ENCODE measurements at places on chromosomes 2 and 18. TPM values are rescaled to one million over a fixed set of nuclear protein-coding genes. Genes with fewer than 3 reads are reported as not detected.

- peaks cover 14% of the 10 kb centered on the region for H3K36me3 ChIP-seq
- no peak for DNase-seq
- no peak overlapping the region for H3K4me3 ChIP-seq
- peaks cover 56% of the 10 kb centered on the region for H3K4me1 ChIP-seq
Measured at GRCh38 chr2:85264471-85264870, 63.3 kb downstream of the TGOLN2 start.

DNA sequence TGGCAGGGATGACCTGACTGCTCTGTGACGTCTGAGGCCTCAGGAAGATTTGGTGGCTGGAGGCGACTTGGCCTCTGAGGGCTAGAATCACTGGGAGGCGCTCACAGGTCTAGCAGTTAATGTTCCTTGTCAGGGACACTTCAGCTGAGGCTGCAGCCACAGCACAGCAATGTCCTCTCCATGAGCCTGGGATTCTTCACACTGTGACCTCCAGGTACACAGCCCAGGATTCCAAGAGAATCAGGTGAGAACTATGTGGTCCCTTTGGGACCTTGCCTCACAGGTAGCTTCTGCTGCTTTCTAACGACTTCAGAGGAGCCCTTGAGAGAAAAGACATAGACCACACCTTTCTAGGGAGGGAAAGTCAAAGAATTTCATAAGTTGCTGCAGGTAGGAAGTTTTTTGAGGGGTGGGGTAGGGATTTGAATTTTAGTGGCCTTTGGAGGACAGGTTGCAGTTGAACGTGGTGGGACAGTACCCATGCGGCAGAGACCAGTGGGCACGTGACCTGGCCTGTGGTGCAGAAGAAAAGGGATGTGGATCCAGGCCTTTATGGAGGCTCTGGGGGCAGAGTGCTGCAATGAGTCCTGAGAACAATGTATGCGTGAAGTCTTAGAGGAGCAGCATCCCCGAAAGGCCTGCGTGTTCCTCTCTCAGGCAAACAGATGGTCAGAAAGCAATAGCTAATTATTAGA lies 86.2 kb downstream of the LYPD1 start:
- H3K4me1 ChIP-seq, result no peaks in the 10 kb centered on the region
- H3K27me3 ChIP-seq, result peaks cover 5% of the 10 kb centered on the region
- no peak for DNase-seq
- no peaks in the 10 kb centered on the region for H3K36me3 ChIP-seq
- H3K4me3 ChIP-seq, result no peak overlapping the region
- no peak overlapping the region for H3K27ac ChIP-seq

Gene EDAR
- 0.69 TPM for total RNA-seq

DNA sequence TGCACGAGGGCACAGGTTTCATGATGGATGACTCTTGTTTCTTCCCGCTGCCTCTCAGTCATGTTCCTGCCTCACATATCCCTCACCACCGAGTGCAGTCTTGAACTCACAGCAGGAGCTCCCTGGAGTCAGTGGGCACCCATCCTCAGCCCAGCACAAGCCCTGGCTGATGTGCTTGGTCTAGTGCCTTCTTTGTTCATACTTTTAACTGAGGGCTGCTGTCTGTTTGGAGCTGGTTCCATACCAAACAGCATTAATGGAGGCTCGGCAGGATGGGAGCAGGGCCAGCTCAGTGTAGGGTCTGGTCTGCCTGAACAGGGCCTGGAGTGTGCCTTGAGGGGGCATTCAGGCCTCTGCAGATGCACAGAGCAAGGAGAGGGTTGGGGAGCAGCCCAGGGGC lies 54.5 kb upstream of the GLI2 start:
- H3K4me1 ChIP-seq, result no peaks in the 10 kb centered on the region
- peaks cover 58% of the 10 kb centered on the region for H3K27me3 ChIP-seq
- no peak for DNase-seq
- H3K4me3 ChIP-seq, result no peak overlapping the region

Gene CTAGE1
- total RNA-seq, result not detected

GRCh38 chr2:172955587-172955986 lies 120.1 kb upstream of the MAP3K20 start:
- H3K27me3 ChIP-seq, result no peaks in the 10 kb centered on the region
- peaks cover 12% of the 10 kb centered on the region for H3K4me1 ChIP-seq
- DNase-seq, result no peak
- no peak overlapping the region for H3K27ac ChIP-seq

Gene TOGARAM2
- 0.98 TPM for total RNA-seq

- H3K4me3 ChIP-seq, result no peak overlapping the region
- DNase-seq, result no peak
- peaks cover 21% of the 10 kb centered on the region for H3K36me3 ChIP-seq
- no peak overlapping the region for H3K27ac ChIP-seq
Measured at GRCh38 chr2:43927442-43927841, 68.3 kb downstream of the LRPPRC start.

DNA sequence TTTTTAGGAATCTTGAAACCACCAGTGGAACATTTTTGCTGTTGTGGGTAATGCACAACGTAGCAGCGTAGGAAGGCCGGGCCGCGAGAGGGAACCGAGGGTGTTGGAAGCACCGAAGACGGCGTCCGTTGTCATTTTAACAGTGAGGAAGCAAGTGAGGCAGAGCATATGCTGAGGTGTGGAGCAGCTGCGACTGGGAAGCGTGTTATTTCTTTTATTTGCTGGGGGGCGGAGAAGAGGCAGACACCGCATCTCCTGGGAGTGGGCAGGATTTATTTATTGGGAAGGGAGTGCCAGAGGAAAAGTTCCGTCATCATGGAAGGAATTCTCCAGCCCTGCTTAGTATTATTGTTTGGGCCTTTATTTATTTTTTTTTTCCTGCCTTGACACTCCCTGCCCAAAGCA lies 232.8 kb downstream of the KLHL29 start:
- H3K36me3 ChIP-seq, result no peaks in the 10 kb centered on the region
- H3K4me1 ChIP-seq, result peaks cover 1% of the 10 kb centered on the region
- no peak overlapping the region for H3K27ac ChIP-seq
- H3K27me3 ChIP-seq, result peaks cover 16% of the 10 kb centered on the region
- no peak overlapping the region for H3K4me3 ChIP-seq

- H3K36me3 ChIP-seq, result peaks cover 18% of the 10 kb centered on the region
- H3K27ac ChIP-seq, result no peak overlapping the region
- H3K4me3 ChIP-seq, result peak overlapping the region; percentile 80
Measured at GRCh38 chr2:26786207-26787028, 562 bp downstream of the CENPA start.

Gene INO80D
- 26.3 TPM for total RNA-seq

GRCh38 chr2:127680706-127681287 lies 5.5 kb upstream of the LIMS2 start:
- peaks cover 4% of the 10 kb centered on the region for H3K4me1 ChIP-seq
- peaks cover 54% of the 10 kb centered on the region for H3K27me3 ChIP-seq
- no peak overlapping the region for H3K4me3 ChIP-seq

DNA sequence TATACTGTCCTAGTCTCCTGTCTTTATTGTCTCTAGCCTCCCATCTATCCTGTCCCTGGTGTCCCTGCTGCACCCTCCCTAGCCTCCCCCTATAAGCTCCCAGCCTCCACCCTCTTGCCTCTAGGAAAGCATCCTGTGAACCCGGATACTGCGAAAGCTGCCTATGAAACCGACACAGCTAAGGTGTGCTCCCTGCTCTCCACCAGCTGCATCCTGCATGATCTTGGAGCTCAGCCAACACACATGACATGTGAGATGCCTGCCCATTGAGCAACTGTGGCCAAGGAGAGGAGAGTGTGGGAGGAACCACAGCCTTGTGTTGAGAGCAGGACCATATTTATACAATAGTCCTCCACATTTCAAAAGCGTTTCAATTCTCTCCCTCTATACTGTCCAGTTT lies 187.1 kb downstream of the ZBTB7C start:
- no peaks in the 10 kb centered on the region for H3K36me3 ChIP-seq
- H3K27me3 ChIP-seq, result no peaks in the 10 kb centered on the region
- peaks cover 3% of the 10 kb centered on the region for H3K4me1 ChIP-seq

DNA sequence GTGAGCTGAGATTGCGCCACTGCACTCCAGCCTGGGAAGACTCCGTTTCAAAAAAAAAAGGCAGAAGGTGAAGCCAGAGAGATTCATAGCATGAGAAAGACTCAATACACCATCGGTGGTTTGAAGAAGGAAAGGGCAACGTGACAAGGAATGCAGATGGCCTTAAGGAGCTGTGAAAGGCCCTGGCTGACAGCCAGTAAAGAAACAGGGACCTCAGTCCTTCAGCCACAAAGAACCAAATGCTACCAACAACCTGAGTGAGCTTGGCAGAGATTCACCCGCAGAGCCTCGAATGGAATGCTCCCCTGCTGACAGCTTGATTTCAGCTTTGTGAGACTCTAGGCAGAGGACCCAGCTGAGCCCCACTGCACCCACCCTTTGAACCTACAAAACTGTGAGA lies 154.9 kb upstream of the NDUFV2 start:
- peaks cover 3% of the 10 kb centered on the region for H3K36me3 ChIP-seq
- no peaks in the 10 kb centered on the region for H3K27me3 ChIP-seq
- H3K4me1 ChIP-seq, result peaks cover 9% of the 10 kb centered on the region
- no peak overlapping the region for H3K4me3 ChIP-seq
- H3K27ac ChIP-seq, result no peak overlapping the region

DNA sequence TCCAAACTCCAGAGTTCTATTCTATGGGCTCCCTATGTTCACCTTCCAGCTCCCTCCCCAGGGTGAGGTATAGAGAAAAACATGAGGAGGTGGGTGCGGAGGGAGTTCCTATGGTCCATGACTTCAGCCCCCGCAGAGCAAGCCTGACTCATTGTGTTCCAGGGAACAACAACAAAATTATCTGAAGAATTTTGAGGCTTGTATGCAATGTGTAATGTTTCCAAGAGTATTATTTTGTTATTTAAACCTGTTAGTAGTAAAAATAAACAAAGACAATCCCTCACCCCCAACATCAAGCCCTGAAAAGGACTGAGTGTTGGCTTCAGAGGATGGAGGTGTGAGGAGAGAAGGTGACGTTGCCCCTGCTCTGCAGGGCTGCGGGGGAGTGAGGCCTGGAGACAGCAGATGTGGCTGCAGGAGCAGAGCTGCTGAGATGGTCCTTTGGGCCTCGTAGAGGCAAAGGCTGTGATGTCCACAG lies 29.0 kb downstream of the LAMA3 start:
- H3K4me1 ChIP-seq, result peaks cover 13% of the 10 kb centered on the region
- no peak overlapping the region for H3K4me3 ChIP-seq
- no peak overlapping the region for H3K27ac ChIP-seq

- peaks cover 6% of the 10 kb centered on the region for H3K4me1 ChIP-seq
- no peak overlapping the region for H3K27ac ChIP-seq
- H3K4me3 ChIP-seq, result no peak overlapping the region
Measured at GRCh38 chr2:3981446-3981987, 278.1 kb downstream of the DCDC2C start.

GRCh38 chr2:44598330-44599119 lies 236.8 kb downstream of the CAMKMT start:
- H3K27ac ChIP-seq, result no peak overlapping the region

DNA sequence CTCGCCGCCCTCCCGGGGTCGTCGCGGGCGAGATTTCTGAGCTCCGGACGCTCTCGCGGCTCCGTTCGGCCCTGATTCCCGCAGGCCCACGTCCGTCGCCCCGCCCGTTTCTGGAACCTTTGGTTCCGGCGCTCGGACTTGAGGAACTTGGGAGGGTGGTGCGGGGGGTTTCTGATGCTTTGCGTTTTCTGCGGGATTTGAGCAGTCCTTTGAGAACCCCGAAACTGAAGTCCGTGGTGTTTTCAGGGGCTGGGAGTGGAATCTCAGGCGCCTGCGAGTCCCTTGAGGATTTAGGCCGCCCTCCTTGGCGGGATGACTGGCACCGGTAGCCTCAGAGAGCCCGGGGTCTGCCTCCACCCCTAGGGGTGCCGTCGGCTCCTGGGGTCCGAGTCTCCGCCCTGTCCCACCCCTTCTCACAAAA lies 336 bp downstream of the THNSL2 start:
- H3K36me3 ChIP-seq, result peaks cover 3% of the 10 kb centered on the region
- H3K4me1 ChIP-seq, result no peaks in the 10 kb centered on the region
- peak overlapping the region; percentile 95 for H3K27ac ChIP-seq
- no peak for DNase-seq
- H3K4me3 ChIP-seq, result peak overlapping the region; percentile 81

DNA sequence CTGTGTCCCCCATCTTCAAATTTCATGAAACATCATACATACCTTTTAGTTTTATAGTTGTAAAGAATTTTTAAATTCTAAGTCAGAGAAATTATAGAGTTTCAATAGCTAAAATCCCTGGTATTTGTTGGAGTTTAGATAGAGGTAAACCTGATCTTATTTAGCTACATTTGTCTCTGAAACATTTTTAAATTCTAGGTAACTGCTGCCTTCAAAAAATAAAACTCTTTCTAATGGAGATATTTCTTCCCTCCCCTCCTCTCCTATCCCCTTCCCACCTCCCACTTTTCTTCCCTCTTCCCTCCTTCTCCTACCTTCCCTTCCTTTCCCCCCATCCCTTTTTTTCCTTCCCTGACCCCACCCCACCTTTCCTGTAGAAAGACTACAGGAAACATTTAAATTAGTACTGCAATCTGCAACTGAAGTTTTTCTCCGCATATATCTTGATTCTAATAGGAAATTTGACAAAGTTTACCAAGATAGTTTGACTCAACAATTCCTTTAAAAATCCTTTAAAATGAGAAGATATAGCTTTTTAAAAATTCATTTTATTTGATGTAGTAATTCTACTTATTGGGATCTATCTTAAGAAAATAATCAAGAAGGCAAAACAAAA lies 4.1 kb downstream of the TACR1 start:
- H3K4me3 ChIP-seq, result no peak overlapping the region
- no peak for DNase-seq
- H3K4me1 ChIP-seq, result peaks cover 8% of the 10 kb centered on the region
- H3K27ac ChIP-seq, result no peak overlapping the region

DNA sequence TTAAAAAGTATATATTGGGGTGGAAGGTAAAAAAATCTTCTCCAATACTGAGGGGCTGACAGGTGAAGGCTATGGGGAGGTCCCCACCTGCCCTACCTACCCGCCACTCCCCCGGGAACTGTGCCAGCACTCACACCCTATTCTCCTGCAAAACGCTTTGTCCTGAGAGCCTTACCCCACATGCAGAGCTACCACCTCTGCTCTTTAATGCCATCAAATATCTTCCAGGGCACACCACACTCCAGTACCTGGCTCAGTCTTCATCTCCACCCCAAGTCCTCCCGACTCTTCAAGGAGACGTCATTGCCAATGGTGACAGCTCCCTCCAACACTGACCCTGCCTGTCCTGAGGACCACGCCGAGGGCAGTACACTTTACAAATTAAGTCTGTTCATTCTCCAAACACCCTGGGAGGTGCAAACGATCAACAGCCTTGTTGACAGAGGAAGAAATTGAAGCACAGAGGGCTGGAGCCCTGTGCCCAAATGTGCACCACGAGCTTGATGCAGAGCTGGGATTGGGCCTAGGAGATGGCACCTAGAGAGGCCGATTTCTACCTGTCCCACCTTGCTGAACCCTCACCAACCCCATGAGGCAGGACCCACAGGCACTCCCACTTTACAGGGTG lies 6.0 kb upstream of the GPR55 start:
- H3K27me3 ChIP-seq, result peaks cover 5% of the 10 kb centered on the region
- DNase-seq, result no peak
- H3K27ac ChIP-seq, result peak overlapping the region; percentile 3
- H3K36me3 ChIP-seq, result no peaks in the 10 kb centered on the region
- no peak overlapping the region for H3K4me3 ChIP-seq

Gene PROC
- 25.3 TPM for total RNA-seq

DNA sequence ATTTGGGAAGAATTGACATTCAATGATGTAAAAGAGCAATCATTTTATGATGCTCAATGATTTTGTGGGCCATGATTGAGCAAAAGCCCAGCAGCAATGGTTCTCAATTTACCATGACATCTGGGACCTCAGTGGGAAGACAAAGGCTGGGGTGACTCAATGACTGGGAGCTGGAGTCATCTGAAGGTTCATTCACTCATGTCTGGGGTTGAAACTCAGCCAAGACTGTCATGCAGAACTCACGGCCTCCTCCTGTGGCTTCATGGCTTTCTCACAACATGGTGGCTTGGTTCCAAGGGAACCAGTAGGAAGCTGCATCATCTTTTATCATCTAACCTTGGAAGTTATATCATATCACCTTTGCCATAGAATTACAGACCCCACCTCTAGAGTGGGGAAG lies 45.1 kb upstream of the CD226 start:
- H3K27me3 ChIP-seq, result no peaks in the 10 kb centered on the region
- no peak overlapping the region for H3K4me3 ChIP-seq
- peaks cover 6% of the 10 kb centered on the region for H3K4me1 ChIP-seq
- H3K27ac ChIP-seq, result no peak overlapping the region
- no peak for DNase-seq
